ACHN (cell line): ENCODE measurements at places on chromosomes 3 and 15.

DNA sequence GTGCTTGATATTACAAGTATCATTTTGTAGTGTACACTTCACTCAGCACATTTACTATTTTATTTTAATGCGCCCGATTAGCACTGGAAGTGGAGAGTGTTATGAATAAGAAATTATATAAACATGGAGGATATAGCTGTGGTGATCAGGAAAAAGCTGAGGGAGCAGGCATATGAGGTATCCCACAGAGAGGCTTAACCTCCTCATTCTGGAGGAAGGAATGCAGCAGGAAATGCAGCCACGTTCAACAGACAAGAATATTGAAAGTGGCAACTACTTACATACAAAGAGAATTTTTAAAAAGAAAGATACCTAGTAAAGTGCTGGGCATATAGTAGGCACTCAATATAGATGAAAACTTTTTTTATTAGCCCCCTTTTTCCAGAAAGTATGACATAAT, 166.0 kb upstream of the SATB1 start:
- no peak for DNase-seq

DNA sequence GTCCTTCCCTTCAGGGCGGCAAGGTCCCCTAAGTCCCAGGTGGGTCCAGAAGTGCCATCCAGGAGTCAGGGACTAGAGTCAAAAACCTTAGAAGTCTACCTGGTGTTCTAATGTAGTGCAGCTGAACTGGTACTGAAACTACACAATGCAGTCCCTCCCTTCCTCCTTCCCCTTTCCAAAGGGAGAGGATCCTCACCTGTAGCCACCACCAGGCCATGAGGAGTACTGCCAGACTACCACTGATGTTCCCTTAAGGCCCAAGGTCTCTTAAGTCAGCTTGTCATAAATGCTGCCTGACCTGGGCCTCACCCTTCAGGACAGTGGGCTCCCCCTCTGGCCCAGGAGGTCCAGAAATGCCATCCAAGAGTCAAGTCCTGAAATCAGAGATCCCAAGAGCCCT, 98.9 kb downstream of the ULK4 start:
- no peak for DNase-seq

DNA sequence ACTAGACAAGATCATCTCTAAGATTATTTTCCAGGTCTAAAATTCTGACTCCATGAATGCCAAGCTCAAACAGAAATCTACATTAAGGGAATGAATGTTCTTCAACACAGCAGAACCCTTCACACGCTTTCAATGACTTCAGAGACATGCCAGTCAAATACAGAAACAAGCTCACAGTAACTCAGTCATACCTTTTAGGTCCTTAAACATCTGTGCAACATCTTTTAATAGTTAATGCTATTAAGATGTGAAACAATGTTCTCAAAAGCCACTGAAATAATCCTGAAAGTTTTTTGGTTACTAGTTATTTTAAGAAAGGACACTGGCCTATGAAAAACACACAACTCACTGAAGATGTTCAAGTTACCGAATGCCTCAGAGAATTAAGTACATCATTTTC, 2.5 kb downstream of the DLG1 start:
- no peak for DNase-seq

DNA sequence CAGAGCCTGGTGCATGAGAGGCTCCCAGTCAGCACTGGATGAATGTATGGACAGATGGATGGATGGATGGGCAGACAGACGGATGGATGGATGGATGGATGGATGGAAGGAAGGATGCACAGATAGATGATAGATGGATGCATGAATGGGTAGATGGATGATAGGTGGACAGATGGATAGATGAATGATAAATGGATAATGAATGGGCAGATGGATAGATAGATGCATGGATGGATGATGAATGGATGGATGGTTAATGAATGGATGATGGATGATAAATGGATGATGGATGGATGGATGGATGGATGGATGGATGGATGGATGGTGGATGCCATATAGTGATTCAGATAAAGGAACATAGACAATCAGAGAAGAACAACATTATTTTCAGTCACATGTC, 71.0 kb downstream of the SLC6A11 start:
- no peak for DNase-seq

DNA sequence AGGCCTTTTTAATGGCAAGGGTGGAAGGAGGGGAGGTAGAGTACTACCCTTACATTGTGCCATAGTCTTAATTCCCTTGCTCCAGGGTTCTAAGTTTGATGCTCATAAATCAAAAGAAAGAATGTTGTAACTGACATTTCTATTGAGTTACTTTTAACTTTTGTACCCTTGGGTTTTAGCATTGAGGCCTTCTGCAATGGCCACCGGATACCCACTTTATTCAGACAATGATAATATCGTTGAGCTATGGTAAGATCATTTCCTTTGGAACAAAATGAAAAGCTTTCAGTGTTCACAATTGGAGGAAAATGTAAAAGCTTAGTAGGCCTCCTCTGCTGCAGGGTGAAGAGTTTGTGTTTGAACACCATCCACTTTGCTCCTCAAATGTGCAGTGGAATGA, 16.8 kb downstream of the CGNL1 start:
- DNase-seq, result no peak

DNA sequence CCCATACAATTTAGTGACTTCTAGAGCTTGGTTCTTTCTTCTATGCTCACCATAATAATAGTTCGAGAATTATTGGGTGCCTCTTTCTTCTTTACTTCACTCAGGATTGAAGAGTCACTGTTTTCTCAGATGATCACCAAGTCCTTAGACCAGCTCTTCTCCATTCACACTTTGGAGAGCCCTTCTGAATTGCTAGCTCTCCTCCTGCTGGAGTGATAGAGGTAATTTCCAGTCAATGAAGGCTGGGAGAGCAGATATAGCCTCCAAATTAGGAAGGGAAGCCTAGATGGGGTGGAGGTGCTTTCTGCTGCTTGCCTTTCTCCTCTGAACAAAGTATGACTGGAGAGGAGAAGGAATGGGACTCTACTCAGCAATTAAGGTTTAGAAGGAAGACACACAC, 10.7 kb upstream of the BBX start:
- no peak for DNase-seq

DNA sequence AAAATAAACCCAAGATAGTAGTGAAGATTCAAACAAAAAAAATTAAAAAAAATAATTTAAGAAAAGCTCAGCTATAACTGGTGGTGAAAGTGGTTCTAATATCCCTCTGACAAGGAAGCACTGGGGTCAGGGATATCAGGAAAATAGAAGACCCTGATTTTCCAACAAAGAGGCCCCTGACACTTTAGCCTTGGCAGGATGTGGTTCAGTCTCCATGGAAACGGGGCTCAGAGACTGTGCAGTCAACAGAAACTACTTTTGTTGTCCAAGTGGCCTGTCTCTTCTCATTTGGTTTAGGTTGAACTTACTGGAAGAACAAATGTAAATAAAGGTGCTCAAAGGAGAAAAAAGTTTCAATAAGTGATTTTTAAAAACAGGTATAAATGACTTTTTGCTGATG, 27.2 kb downstream of the INTS14 start:
- DNase-seq, result peak; percentile 29

DNA sequence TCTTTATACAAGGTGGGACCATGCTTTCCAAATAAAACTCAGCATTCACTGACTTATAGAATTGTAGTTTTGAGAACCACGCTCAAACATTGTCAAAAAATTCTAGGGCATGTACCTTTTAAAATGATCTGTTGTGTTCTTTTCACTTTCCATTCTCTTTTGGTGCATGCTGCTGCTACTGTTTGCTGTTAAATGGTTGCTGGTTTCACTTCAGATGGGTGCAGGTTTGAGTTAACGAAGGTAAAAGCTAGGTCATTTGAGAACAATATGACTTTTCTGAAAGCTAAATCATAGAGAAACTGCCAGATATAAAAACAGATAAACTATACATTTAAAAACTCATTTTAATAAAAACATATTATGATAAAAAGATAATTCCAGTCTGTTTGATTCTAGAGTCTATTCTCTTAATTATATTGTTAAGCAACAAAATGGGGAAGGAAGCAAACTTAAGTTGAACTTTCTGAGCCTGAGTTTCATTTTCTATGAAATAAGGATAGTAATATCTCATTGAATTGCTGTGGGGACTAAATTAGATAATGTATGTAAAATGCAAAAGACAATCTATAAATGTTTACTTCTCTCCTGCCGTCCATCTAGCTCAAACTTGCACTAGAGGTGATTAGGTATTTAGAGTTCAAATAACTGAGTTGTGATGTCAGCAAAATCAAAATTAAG, 82.4 kb downstream of the OXSM start:
- no peak for DNase-seq

DNA sequence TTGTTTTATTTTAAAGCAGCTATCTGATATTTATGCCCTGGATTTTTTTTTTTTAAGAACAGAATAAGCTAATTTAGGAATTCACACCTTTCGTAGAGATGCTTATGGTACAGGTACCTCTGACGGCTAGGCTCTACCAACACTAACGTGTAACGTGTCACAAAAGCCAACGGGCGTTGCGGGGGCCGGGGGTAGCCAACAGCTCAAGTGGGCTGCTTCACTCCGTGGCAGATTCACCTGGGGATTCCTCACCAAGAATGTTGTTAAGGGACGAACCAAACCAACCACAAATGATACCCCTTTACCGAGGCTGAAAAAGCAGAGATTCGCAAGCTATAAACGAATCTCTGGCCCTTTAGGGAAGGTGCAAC, 1.0 kb downstream of the TMCC1 start:
- peak; percentile 9 for DNase-seq

DNA sequence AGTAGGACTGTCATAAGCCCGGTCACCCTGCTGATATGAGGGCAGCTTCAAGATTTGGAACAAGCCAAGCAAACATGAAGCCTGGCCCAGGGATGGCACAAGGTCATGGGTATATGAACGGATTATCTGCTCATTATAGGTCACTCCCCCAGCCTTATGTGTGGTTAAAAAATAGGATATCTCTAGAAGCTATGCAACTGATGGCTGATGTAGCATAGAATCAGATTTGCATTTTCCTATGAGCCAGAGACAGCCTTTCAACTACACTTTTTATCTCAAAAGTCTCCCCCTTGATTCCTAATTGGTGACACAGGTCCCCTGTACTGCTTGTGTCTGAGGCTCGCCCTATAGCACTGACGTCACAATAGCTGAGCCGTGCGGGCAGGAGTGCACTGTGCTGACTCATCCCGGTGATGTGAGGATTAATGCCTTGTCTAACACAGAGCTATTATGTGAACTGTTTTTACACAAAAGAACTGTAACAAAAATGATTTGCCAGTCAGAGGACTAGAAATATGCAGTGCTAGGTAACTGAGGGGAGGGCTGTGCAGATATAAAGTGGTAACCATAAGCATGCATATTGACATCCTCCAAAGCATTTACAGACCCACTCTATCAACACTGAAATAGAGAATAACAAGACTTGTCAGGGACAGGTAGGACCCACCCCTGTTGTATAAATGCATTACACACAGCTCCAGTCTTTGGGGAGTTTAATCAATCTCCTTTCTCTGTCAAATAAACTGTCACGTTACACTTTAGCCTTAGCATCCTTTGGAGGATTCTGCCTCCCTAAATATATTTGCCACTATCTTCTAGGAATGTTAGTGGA, 204.9 kb downstream of the TIGIT start:
- peak; percentile 23 for DNase-seq

GRCh38 chr3:128075522-128076482, 23.6 kb downstream of the SEC61A1 start:
- peak; percentile 79 for DNase-seq

GRCh38 chr3:134260987-134261386, 10.3 kb upstream of the RYK start:
- DNase-seq, result no peak

GRCh38 chr3:46280105-46280797, 38.0 kb downstream of the CCR3 start:
- no peak for DNase-seq

DNA sequence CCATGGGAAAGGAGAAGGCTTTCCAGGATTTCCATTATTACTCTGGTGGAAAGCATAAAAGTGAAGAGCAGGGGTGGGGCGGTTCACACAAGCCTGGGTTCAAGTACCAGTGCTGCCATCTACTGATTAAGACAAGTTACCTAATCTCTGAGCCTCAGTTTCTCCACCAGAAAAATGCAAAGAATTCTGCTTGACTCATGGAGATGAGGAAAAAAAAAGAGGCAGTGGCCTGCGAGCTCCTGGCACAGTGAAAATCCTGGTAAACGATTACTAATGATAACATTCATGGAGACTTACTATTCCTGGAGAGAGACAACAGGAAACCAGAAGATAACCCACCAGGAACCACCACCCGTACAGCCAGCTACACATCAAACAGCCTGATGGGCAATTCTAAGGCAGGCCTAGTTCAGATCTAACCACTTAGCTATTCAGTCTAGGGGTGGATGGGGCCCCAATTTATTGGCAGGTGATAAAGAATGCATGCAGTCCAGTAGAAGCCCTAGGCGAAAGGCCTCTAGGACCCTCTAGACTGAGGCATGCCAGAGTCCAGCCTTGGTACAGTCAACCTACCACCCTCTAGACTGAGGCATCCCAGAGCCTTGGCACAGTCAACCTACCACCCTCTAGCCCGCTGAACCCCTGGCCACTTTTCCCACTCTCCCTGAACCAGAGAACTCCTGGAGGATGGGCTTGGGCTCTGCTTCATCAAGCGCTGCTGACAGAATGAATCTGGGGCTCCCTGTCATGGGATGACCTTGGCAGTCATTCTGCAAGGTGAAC, 2.5 kb downstream of the AMOTL2 start:
- peak; percentile 65 for DNase-seq
